ENCODE measurements at places on chromosomes 1 and 21.

- no peak for DNase-seq
Measured at GRCh38 chr1:231857609-231858135, 231.1 kb downstream of the DISC1 start.

- no peak for DNase-seq
Measured at GRCh38 chr1:92953491-92953890, 7.8 kb downstream of the DIPK1A start.

DNA sequence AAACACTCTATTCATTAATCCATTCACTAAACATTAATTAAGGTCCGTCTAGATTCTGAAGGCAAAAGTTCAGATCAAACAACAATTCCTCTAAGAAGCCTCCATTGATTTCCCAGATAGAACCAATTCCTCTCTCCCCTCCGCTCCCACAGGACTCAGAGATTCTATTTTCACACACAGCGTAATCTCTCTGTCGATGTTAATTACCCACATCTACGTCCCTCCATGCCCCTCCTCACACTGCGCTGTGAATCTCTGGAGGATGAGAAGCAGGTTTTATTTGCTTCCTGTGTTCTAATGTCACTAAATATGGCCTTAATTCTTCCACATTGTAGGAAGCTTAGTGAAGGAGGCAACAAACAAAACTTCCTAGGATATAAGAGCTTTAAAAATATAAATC is 306.7 kb downstream of the DSCAM start:
- DNase-seq, result no peak

GRCh38 chr1:245896258-245896657 is 610.8 kb downstream of the SMYD3 start:
- no peak for DNase-seq

DNA sequence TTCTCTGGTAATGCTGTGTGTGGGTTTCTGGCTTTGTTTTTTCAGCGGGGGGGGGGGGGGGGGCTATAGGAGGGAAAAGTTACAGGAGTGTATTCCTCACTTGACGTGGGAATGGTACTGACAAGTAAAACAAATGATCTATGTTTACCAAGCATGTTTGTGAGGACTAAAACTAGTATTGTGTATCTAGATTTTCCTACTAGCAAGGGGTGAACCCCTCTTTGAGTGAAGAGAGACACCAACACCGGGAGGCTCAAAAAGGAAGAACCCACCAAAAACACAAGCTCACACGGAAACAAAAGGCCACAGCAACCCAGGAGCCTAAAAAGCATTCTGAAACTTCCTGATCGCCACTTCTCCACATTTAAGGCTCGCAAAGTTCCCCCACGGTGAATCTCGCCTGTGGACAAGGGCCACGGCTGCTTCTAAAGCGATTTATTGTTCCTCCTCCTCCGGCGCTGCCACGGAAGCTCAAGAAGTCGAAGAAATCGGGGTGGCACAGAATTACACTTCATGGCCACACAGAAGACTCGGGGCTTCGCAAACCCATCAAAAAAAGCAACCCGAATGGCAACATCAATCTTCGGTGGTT is 703 bp downstream of the PUM1 start:
- DNase-seq, result peak; percentile 32

GRCh38 chr1:156461781-156462647 is 38.6 kb downstream of the MEF2D start:
- DNase-seq, result no peak

- DNase-seq, result no peak
Measured at GRCh38 chr1:156781585-156782186, 14.4 kb downstream of the PRCC start.

DNA sequence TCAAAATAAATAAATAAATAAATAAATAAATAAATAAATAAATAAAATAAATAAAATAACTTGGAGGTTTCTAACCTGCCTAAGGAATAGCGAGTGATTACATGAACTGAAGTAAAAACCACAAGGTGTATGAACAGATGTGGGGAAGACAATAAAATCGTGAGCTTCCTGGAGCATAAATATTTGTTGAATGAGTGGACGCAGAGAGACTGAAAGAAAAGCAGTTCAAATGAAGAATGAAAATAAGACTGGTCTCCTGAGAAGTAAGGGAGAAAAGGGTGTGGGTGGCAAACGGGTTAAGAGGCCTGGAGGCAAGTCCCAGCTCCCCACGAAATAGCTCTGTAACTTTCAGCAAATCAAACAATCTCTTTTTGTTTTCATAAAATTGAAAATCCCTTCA is 33.6 kb downstream of the CHML start:
- DNase-seq, result peak; percentile 49

DNA sequence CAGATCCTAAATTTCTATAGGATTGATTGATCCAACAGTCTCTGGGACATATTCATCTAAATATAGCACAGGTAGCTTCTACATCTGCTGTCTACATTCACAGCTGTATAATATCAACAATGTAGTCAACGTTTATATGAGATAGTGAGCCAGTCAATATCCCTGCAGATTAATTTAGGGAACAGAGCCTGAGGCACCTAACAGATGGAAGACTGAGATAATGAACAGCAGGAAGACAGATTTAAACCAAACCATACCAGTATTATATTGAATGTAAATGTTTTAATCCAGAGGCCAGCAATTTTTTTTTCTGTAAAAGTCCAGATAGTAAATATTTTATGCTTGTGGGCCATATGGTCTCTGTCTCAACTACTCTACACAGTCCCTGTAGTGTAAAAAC is 2072.4 kb downstream of the MRPL39 start:
- no peak for DNase-seq

- no peak for DNase-seq
Measured at GRCh38 chr1:42933060-42933586, 25.5 kb downstream of the SLC2A1 start.

DNA sequence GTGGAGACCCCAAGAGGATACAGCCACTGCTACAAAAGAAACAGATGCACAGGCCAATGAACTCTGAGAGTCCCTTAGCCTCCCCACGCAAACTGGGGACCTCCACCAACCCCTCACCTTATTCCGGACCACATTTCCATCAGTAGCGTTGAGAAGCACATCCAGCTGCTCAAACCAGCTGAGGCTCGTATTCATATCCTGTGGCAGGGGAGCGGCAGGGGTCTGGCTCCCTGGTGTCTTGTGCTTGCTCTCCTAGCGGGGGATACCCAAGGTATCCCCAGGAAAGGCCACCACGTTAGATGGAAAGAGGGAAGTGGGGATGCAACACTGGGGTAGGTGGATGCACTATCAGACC is 481 bp downstream of the CCDC163 start:
- no peak for DNase-seq

DNA sequence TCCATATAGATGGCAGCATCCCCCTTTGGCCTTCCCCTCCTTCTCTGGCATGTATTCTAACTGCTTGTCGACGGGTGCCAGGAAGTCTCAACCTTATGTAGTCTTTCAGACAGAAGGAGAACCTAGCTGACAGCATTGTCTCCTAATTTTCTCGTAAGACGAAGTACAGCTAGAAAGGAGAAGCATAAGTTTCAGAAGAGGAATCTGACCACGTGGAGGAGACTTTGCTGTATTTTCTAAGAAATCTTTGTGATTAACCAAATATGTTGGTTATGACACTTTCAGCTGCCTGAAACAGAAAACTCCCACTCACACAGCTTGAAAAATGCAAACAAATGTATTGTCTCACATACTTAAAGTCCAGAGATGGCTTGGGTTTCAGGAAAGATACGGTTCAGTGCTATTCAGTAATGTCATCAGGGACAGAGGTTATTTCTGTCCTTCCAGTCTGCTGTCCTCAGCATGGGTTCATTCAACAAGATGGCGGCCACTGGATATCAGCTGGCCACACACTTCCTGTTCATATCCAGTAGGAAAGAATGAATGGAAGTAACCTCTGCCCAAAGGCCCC is 109.5 kb upstream of the ZNF648 start:
- no peak for DNase-seq

DNA sequence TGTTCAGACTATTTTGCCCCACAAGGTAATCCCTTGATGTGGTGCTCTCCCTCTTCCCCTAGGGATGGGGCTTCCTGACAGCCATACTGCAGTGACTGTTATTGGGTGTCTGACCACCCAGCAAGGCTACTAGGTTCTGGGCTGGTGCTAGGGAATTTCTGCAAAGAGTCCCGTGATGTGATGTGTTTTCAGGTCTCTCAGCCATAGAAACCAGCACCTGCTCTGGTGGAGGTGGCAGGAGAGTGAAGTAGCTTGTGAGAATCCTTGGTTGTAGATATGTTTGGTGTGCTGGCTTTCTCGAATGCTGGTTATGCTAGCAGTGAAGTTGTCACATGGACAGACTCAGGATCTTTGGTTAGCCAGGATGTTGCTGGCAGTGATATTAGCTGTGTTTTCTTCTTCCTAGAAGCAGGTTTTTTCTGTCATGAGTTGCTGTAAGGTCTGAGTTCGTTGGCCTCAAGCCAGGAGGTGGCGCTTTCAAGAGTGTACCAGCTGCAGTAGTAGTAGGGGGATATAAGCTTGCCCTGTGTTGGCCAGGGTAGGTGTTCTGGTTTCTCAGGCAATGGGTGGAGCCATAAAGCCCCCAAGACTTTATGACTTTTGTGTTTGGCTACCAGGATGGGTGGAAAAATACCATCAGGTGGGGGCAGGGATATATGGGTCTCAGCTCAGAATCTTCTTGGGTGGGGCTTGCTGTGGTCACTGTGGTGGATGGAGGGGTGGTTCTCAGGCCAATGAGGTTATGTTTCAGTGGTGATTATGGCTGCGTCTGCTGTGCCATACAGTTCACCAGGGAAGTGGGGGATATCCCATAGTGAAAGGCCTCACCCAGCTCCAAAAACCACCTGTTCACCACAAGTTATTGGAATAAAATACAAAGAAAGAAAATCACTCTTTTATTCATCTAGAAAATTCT is 1112.3 kb downstream of the KCNT2 start:
- no peak for DNase-seq

DNA sequence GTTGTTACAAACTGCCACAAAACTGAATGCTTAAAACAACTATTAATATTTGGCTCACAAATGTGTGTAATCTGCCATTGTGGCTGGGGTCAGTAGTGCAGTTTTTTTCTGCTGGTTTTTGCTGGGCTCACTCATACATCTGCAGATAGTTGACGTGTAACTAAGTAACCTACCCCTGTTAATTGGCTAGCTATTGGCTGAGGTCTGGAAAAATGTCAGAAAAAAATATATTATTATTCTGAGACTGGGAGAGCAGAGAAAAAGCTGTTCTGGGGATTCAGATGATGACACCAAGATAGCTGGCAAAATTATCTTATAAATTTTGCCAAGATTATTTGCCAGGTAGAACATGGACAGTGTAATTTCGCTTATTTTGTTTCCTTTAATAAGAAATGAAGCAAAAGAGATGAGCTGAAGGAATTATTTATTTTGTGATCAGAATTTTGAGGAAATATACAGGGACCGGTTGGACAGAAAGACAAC is 616.1 kb upstream of the ADAMTS5 start:
- no peak for DNase-seq

DNA sequence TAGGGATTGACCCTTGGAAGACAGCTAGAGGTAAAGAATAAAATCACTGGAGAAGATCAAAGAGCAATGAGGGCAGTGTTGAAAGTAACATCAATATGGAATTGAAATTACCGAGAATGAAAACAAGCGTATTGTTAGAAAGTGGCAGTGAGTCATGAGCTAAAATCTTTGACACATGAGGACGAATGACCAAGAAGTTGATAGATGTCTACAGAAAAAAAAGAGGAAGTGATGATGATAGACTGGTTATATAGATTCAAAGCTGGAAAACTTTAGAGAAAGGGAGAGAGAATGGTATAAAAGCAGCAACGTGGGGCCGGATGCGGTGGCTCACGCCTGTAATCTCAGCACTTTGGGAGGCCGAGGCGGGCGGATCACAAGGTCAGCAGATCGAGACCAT is 12.5 kb upstream of the DNM3 start:
- no peak for DNase-seq

GRCh38 chr1:162823231-162823630 is 32.7 kb downstream of the HSD17B7 start:
- no peak for DNase-seq

GRCh38 chr1:27009601-27010197 is 3.0 kb downstream of the TENT5B start:
- peak; percentile 29 for DNase-seq

DNA sequence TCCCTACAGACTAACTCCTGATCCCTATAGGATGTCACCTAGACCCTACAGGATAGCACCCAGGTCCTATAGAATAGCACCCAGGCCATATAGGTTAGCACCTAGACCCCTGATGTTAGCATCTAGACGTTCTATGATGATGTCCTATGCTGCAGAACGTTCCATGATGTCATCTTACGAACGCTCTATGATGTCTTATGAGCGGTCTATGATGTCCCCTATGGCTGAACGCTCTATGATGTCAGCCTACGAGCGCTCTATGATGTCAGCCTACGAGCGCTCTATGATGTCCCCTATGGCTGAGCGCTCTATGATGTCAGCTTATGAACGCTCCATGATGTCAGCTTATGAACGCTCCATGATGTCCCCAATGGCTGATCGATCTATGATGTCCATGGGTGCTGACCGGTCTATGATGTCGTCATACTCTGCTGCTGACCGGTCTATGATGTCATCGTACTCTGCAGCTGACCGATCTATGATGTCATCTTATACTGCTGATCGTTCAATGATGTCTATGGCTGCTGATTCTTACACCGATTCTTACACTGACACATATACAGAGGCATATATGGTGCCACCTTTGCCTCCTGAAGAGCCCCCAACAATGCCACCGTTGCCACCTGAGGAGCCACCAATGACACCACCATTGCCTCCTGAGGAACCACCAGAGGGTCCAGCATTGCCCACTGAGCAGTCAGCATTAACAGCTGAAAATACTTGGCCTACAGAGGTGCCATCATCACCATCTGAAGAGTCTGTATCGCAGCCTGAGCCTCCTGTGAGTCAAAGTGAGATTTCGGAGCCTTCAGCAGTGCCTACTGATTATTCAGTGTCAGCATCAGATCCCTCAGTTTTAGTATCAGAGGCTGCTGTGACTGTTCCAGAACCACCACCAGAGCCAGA is 9.5 kb downstream of the SON start:
- DNase-seq, result no peak

- no peak for DNase-seq
Measured at GRCh38 chr1:42163114-42163513, 1.4 kb downstream of the GUCA2A start.

- DNase-seq, result no peak
Measured at GRCh38 chr21:25107708-25108107, 499.6 kb downstream of the MRPL39 start.

- no peak for DNase-seq
Measured at GRCh38 chr1:38046333-38046883, at the start of gene POU3F1. Gene POU3F1 (minus strand): TSS chr1:38046793. CDS start chr1:38046743, 50 bp downstream.

DNA sequence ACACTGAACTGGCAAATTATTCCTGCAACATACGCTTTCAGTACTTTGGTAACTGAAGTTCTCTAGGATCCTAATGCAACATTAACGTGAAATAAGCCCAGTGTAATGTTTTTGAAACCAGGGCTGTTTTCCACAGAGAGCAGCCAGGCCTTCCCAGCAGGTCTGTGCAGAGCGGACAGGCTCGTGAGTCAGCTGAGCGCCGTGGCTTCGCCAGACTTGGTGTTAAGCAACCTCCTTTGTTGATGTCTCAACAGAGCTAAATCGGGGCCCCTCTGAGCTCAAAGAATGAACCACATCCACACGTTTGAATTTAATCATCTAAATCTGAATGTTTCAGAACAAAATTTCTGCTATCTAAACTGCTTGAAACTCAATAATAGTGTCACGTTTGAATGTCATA is 181.8 kb upstream of the FMN2 start:
- DNase-seq, result no peak

- DNase-seq, result no peak
Measured at GRCh38 chr1:19163261-19163660, 46.8 kb downstream of the UBR4 start.

Measured in A549 (cell line).